Bronchial epithelial cell (primary cell): ENCODE measurements at places on chromosomes 5 and 9.

DNA sequence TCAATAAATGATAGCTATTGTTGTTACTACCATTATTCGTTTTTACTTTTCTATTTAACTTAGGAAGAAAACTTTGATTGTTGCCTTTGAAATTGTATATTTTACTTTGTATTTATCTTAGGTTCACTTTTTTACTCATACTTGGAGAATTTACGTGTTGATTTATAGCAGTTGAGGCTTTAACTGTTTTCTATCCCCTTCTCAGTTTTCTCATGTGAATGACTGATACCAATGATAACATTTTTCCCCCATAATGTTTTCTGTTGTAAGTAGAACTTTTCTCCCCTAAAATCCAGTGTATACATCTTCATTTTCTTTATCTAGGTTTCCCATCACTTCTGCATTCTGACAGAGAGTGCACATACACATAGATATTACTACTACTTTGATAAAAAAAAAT, 54.4 kb downstream of the FSD1L start:
- no peak for DNase-seq

GRCh38 chr9:92097997-92098482, 17.2 kb downstream of the SPTLC1 start:
- peak; percentile 73 for DNase-seq

DNA sequence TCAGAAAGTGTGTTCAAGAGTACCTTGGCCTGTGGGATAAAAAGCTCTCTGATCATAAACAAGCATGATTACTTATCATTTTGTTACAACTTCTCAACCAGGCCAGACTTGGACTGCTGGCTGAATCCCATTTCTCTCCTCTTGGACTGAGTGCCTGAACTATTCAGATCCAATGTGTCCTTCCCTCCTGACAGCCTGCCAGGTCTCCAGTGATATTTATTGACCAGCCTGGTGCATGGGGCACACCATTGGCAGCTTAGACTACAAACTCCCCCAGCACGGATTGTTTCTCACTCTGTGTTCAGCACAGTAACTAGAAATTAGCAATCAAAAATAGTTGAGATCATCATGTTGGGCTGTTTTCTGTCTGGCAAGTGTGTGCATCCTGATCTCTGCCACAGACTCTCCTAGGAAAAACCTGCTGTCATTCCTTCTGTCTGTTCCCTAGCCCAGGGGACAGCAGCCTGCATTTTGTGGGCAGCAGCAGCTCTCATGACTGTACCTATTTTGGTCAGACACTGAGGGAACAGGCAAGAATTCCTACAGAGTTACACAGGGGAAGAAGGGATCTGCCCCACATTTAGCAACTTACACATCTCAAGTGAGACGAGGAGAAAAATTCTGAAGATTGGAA, 348.1 kb downstream of the ADAMTS6 start:
- DNase-seq, result no peak

DNA sequence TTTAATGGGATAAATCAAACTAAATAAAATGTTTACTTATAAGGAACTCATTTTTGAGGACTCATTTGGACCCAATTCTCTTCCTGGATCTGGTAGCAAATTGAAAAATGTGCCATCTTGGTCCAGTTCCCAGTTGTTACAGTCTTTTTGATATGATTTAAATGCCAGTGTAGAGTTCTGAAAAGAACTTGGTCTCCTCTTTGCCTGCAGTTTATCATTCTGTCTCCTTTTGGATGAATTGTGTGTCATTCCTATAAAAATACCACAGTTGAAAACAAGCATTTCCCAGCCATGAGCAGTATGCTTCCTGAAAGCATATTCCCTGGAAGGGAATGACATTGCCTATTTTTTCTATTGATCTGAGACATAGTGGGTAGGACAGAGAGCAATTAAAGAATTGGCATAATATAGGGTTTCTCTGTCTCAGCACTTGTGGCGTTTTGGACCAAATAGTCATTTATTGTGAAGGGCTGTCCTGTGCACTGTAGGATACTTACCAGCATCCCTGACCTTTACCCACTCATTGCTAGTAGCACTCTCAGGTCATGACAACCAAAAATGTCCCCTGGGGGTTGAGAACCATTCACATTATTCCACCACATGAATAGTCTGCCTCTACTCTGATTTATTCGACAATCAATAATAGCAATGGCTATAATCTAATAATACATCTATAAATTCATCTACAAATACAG, 181.8 kb downstream of the NXNL2 start:
- no peak for DNase-seq

DNA sequence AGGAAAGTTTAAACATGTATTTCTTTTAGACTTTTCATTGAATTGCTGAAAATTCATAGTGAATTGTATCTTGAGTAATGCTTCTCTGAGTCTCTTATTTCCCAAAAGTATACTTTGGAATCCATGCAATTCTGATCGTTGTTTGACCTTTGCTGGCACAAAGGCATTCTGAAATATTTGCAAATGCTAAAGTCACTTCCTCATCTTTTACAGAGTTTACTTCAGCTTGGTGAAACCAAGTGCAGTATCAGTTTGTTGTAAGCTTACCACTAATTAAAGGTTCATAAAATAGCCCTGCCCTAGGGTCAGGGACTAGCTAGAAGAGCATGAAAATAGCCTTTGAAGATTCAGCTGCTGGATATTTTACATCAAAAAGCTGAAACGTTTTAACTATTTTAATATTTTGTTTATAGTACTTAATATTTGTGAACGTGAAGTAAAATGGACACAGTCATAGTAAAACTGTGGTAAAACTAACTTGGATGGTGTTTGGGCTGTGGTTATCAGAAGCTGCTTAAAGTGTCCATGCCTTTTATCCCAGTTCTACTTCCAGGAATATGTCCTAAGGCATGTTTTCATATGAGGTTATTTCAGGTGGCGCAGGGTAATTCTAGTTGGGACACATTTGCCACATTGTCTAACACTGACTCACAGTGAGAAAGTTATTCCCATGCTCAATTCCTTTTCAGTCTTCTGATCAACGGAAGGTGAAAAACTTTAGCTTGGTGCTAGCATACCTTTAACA, 45.3 kb downstream of the SLC22A5 start:
- peak; percentile 96 for DNase-seq

- DNase-seq, result no peak
Measured at GRCh38 chr5:154298065-154298464, 107.5 kb downstream of the GALNT10 start.

- DNase-seq, result no peak
Measured at GRCh38 chr9:133428617-133429101, 6.5 kb downstream of the ADAMTS13 start.

GRCh38 chr5:103410172-103410571, 151.6 kb downstream of the MACIR start:
- no peak for DNase-seq

DNA sequence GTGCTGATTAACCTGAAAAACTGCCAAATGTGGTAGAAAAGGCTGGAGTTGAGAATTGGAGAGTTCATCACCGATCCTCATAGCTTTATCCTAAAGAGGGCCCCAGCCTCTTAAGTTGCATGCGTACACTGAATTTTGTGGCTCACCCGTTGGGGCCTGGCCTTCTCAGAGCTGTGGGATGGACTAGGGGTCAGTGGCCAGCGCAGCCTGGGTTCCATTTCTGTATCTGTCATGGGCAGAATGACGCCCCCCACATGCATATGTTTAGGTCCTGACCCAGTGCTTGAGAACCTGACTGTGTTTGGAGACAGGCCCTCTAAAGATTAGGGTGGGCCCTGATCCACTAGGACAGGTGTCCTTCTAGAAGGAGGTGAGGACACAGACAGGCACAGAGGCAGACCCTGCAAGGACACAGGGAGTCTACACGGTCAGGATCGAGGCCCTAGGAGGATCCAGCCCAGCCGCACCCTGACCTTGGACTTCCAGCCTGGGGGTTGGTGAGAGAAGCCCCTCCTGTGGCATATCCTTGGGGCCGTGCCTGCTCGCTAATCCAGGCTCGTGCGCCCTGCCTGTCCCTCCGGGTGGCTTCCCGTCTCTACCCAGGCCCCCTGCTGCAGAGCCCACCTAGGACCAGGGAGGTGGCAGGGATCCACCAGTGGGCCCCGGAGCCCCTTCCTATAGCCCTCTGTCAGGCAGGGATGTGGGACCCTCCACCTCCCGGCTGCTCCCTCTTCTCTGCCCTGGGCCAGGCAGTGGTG, 32.2 kb downstream of the NDUFS6 start:
- DNase-seq, result no peak

DNA sequence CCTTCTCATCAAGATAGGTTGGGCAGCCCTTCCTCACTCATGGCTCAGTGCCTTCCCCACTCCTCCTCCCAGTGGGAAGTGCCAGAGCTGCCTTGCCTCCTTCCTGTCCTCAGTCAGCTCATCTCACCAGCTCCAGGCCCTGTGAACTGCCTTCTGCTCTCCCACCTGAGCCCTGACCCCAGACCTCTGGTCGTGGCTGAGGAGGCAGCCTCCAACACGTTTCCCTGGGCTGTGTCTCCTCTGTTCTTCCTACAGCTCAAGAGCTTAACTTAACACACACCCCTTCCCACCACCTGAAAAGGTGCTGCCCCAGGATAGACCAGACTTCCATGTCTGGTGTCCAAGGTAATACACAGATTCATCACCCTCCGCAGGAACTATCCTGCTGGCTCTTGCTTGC, 21.2 kb downstream of the IL9 start:
- DNase-seq, result no peak

GRCh38 chr5:95848701-95849100, 26.2 kb upstream of the GLRX start:
- DNase-seq, result no peak

GRCh38 chr5:8550921-8551320, 682.0 kb downstream of the MTRR start:
- no peak for DNase-seq

DNA sequence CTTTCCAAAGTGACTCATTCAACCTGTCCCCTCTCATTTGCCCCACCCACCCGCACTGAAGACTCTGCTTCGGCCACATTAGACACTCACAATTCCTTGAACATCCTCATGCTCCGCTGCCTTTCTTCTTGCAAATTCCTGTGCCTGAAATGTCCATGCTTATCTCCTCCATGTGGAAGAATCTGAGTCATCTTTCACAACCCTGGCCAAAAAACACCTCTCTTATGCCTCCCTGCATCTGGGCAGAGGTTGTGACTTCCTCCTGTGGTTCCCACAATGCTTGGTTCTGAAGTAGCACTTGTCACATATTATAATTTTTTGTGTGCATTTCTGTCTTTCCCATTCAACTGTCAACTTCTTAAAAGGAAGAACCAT, 238.6 kb downstream of the ENC1 start:
- DNase-seq, result peak; percentile 45

DNA sequence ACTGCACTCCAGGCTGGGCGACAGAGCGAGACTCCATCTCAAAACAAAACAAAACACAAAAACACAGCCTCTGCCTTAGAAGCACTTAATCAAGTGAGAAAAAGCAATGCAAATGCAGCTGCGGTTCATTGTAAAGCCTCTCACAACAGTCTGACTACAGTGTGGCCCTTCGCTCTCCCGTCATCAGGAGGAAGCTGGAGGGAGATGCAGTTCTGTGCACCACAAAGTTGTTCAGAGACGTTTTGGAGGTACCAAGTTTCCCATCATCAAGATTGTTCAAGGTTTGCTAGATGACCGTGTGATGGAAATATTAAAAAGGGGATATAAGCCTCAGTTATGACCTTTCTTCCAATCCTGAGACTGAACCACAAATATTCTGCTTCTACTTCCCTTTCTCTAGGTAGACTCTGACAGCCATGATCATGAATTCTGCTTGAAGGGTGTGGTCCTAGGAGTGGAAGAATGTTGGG, 40.9 kb downstream of the SEC61B start:
- no peak for DNase-seq

- DNase-seq, result peak; percentile 34
Measured at GRCh38 chr5:28369418-28369817, 1331.0 kb upstream of the CDH9 start.

DNA sequence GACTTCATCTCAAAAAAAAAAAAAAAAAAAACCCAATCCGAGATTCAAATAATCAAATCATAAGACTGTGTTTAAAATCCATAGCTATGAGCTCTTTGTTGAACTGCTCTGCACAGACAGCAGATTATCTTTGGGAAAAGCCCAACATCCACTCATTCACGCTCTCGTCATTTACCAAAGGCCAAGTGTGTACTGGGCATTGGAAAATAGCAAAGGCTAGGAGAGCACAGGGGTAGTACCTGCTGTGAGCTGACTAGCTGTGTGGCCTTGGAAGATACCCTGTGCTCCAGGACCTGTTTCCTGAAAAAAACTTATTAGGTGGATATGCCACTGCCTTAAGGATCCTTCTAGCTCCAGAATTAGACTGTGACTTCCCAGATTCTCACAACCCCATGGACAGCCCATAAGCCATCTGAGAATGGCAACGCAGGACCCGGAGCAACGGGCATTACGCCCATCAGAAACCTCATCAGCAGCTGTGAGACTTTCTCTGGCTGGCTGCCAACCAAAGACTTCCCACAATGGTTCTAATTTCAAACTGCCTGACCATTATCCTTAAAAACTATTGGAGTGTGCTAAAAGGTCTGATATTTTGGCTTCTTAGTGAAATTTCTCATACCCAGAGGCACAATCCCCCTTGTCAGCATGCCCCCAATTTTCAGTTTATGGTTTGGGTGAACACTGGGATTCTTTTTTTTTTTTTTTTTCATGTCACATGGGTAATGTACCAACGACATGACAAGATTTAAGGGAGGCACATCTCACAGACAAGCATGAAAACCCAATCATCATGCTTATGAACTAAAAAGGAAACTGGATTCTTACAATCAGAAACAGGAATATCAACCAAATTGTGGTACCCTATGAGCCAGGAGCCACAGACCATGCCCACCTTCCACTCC, 16.8 kb downstream of the SERINC5 start:
- DNase-seq, result no peak

DNA sequence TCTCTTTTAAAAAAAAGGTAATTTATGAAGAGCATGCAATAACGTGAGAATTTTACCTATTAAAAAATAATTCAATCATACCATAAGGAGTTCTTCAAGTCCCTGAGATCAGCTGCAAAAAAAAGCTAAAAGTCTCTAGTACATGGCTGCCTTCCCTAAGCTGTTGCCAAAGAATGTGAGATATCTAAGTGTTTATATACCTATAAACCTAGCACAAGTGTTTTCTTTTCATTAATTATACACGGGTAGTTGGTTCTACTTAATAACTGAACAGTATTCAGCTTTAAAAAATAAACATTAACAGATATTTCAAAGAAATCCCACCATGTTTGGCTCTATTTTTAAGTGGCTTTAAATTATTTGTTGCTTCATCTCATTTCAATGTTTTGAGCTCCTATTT, 25.9 kb downstream of the FNBP1 start:
- DNase-seq, result no peak

DNA sequence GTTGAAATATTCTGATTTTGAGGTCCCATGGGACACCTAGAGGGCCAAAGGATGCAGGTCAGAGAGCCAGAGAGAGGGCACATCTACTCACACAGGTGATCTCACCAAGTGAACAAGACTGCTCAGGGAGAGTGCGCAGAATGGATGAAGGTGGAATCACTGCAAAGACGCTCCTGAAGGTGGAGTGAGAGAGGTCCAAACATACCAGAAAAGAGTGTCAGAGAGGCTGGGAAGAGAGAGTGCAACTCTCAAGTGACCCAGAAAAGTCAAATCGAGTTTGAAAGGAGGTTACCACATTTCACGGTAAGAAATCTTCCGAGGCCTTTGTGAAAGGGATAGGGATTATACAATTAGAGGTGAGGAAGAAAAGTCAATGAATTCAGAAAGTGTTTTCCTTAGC, 173.4 kb downstream of the EPB41L4A start:
- DNase-seq, result no peak

- no peak for DNase-seq
Measured at GRCh38 chr9:131559421-131560000, 14.2 kb downstream of the PRRT1B start.
